ENCODE measurements at places on chromosomes 5 and 9.

GRCh38 chr5:159310511-159310910, 19.8 kb downstream of the IL12B start:
- peak; percentile 52 for DNase-seq

- no peak for DNase-seq
Observed at GRCh38 chr9:109121232-109121796, 1.6 kb upstream of the TMEM245 start.

GRCh38 chr9:21565155-21565554, 83.0 kb upstream of the IFNE start:
- no peak for DNase-seq

- DNase-seq, result no peak
Observed at GRCh38 chr5:32500181-32500580, 55.6 kb upstream of the ZFR start.

- DNase-seq, result no peak
Observed at GRCh38 chr9:14441976-14442651, 128.2 kb upstream of the NFIB start.

- DNase-seq, result no peak
Observed at GRCh38 chr5:116546033-116546742, 28.4 kb downstream of the SEMA6A start.

- DNase-seq, result peak; percentile 87
Observed at GRCh38 chr5:37717613-37718431, 122.0 kb downstream of the GDNF start.

DNA sequence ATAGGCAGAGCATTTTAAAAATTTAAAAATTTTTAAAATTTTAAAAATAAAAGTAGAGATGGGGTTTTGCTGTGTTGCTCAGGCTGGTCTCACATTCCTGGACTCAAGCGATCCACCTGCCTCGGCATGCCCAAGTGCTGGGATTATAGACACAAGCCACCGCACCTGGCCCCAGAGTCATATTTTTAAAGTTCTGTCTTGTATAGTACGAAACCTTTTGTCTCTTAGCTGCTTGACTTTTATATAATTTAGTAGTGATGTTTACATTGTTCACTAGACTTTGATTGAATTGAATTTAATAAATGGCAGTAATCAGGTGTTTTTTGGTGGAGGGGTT, 31.0 kb downstream of the LRRTM2 start:
- no peak for DNase-seq

- no peak for DNase-seq
Observed at GRCh38 chr5:115842089-115842935, 577 bp downstream of the AP3S1 start.

DNA sequence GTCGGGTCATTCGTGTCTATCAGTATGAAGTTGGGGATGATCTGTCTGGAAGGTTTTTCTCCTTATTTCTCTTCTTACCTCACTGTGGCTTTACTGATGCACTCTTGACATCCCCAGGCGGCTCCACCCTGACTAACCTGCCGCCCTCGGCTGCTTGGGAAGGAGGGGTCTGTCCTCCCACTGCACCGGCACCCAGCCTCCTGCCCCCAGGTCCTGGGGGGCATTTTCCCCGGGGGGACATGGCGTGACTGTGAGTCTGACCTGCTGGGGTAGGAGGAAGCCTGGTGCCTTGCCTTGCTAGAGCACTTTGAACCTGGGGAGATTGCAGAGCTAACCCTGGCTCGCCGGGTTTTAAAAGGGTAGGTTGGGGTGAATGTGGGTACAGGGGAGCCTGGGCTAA, 27.5 kb downstream of the DYNC2I2 start:
- no peak for DNase-seq

GRCh38 chr5:2757563-2758351, 6.3 kb upstream of the IRX2 start:
- peak; percentile 62 for DNase-seq

DNA sequence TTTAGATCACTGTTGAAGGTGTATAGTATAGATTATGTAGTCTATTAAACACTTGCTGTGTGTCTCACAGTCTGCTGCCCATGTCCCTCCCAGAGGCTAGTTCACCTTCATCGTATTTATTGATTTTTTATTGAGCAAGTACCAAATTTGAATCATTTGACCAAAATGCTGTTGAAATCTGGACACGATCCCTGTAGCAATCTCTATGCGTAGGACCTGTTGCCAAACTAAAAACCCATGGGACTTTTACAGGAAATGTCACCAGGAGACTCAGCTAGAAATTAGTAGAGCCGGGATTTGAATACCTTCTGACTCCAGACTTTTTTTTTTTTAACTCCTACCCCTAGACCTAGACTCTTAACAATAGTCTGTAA, 17.5 kb downstream of the SLC31A1 start:
- DNase-seq, result no peak

DNA sequence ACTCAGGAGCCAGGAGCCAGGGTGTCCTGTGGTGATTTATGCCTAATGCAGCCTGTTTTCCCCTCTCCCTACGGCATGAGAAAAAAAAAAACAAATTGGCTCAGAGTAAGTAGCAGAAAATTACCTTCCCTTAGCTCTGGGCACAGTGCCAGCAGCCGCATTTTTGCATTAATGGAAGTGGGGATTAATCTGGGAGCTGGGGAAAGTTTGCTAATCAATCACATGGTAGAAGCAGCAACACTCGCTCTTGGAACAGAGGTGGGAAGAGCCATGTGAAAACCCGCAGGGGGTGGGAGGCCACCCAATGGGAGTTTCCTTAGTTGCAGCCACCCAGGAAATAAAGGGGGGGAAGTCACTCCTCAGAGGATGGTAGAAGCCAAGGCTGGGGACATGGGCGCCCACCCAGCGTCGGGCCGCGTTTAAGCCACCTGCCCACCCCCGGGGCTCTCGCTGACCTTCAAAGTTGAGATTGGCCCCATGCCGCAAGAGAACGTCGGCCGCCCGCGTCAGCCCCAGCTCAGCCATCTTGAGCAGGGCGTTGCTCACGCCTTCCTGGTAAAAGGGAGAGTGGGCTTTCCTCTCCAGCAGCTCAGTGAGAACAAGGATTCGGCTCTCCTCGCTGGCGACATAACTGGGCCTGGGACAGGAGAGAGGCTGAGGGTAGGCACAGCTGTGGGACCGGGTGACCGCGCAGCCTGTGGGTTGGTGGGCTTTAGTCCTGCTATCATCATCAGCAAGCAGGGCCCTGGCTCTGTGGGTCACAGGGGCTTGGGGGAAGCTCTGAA, 1.7 kb downstream of the ASB6 start:
- DNase-seq, result peak; percentile 71

DNA sequence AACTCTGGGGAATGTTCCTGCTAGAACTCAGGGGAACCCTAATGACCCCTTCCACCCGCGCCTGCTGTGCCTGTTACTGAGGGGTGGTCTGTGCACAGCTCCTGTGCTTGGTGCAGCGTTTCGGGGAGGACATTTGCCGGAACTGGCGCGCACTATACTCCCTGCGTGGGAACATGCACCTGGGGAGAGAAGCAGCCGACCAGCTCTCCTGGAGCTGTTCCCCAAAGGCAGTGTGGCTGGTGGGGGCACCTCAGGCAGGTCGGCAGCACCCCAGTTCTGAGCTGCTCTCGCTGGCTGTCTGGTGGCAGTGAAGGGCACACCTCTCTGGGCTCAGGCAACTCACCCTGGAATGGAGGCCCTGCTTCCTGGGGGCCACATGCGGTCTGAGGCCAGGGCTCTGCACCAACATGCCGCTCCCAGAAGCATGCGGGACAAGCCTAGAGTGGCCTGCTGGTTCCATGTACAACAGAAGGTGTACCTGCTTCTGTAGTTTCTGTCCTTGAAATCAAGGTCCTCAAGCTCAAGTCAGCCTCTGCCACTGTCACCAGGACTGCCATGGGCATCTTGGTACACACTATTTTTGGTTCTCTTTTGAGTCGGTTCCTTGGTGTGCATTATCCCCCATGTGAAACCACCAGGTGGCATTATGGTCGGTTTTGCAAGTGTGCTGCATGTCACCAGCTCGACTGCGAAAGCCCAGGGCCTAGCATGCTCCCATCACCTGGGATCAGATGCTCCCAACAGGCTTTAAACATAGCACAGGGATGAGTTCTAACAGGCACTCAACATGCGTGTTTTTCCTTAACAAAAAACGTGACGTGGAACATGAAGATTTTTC, 7.8 kb upstream of the MRNIP start:
- DNase-seq, result no peak

DNA sequence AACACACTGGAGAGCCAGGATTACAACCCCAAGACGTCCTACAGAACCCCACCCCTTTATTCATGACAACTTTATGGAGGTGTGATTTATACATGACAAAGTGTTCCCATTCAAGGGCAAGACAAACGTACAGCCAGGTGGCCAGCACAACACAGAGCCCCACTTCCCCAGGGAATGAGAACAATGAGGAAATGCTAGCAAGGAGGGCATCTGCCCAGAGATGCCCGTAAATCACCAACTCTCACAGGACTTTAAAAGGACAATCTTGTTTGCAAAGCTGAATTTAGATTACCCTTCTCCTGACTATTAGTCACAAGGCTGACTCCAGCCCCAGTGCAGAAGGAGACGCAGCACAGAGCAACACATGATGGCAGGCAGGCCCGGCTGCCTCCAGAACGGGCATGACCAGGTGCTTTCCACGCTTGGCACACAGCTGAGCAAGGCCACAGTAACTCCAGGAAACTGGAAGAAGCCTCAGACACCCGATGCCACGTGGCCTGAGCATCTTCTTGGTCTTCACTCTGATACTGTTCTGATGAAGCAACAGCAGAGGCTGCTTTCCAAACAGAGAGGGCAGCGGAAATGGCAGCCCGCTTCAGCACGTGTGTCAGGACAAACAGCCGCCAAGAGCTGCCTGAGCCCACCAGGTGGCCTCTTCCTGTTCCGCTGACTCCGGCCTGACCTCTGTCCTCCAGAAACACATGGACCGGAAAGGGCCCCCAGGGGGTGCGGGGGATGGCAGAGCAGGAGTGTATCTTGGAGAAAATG, 51.4 kb downstream of the ROR2 start:
- peak; percentile 59 for DNase-seq

- DNase-seq, result peak; percentile 20
Observed at GRCh38 chr5:92519811-92520632, 1061.0 kb downstream of the NR2F1-AS1 start.

GRCh38 chr5:102815540-102816332, 60.6 kb downstream of the PAM start:
- peak; percentile 32 for DNase-seq

DNA sequence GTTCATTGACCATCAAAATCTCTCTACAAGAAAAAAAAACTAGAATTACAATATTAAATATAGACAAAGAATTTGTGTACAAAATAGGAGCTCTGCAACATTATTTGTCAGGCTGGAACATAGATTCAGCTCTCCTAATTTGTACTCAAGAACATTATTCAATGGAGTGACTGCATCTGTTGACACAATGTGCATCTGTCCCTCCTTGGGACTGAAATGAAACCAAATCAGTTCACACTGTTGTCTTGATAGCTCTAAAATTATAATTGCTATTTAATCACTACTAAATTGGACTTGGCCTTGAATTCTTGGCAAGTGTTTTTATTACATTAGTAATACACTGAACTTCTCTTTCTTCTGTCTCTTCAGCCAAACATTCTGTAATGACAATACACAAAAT, 47.7 kb downstream of the FTMT start:
- no peak for DNase-seq

DNA sequence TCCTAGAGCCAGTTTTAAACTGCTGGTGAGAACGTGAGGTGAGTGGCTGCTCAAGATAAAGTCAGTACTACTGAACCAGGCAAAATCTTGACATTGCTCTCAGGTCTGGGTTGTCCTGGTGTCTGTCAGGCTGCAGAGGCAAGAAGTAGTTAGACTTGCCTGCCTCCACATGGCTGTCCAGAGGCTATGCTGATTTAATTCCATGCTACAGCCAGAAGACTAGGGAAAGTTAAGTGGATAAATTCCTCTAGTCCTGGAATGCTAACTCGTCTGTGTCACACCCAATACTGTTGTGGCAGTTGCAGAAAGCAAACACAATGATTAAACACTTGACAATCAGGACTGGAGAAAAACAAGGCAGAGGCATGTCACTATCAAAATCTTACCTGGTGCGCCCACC, 118.9 kb downstream of the ACER2 start:
- no peak for DNase-seq

GRCh38 chr5:175902026-175902425, 30.6 kb downstream of the CPLX2 start:
- no peak for DNase-seq

DNA sequence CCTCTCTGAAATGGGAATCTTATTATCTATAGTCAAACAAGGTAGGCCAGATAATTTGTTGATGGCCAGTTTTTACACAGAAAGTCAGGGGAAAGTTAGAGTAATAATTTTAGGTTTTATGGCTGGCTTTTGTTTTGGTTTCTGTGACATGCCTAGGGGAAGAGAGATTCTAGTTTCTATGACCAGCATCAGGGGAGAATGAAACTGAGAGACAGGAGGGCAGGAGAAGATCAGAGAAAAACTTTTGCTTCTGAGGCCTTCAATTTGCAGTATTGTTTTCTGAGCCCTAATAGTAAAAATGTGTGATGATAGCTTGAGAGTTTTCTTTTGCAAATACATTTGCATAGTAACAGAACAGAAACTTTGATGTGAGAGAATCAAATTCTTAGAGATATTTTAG, 564.3 kb downstream of the ZNF608 start:
- no peak for DNase-seq

DNA sequence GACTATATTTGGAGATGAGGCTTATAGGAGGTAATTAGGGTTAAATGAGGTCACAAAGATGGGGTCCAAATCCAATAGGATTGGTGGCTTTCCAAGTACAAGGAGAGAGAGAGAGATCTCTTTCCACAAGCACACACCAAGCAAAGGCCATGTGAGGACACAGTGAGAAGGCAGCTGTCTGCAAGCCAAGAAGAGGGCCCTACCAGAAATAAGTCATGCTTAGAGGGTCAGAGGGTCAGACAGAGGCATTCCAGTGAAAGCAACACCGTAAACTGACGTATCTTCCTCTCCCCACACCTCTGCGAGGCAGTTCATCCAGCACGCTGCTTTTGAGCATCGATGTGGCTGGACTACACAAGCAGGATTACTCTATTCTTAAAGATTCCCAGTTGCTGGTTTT, 87.9 kb downstream of the SLC1A3 start:
- no peak for DNase-seq

DNA sequence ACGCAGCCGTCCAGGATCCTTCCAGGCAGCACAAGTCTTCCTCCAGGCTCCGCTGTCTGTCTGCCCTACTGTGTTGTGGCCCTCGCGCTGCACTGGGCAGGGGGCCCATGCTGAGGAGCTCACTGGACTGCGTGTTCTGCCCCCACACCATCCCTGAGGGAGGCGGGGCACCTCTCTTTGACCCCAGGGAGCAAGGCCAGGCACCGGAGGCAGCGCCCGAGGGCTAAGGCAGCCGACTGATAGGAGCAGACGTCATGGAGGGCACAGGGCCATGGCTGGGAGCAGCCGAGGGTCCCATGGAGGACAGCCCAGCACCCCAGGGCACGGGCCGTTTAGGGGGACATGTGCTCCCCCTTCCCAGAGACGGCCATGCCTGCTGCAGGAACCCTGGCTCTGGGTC, 46.7 kb downstream of the KCNT1 start:
- no peak for DNase-seq
